ENCODE measurements at places on chromosomes 7 and 10.

DNA sequence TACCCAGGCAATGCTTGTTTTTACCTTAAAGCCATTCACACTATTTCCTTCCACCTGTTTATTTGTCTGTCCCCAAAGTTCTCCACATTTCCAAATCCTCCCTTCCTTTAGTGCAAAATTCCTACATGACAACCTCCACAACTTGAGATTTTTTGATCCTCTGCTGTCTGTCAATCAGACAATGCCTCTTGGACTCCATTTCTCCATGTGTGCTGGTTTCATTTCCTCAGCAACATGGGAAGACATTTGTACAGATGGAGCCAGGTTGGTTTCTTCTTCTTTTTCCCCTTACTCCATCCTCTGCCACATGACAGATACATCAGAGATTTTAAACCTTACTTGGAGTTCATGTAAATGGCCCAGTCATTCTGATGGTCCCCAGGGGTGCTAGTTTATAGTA, 19.1 kb upstream of the GIMAP2 start:
- DNase-seq, result no peak

DNA sequence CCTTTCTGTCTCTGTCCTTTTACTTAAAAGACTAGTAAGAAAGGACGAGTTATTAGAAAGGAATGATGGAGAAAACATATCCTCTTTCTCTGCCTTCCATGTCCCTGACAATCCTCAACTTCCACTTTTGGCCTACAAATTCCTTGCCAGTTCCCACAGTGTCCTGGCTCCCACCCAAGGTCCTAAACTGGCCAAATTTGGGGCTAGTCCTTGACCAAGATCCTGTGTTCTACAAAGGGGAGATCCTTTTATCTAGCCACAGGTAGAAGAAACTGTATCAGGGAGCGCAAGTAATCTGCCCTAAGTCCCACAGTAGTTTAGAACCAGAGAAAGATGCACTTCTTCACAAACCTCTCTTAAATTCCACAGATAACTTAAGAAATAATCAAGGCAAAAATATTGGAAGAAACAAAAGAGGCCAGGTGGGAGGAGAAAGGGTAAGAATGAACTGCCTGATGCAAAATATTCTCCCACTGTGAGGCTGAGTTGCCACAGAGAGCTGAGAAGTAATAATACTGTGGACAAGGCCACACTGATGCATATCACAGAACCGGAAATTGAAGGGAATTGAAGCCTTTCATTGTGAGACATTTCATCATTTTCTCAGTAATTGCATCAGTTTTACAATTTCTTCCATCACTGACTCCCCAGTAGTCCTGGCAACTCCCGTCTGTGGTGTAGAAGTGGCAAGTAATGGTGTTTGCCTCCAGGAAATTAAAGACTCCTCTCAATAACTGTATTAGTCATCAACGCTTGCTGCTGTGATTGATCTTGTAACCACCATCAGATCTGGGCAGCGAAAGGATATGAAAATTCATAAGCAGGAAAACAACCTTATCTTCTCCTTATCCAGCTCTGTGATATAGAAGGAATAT, 47.2 kb downstream of the DNAJC12 start:
- peak; percentile 69 for DNase-seq

GRCh38 chr10:9786101-9786500, 1231.6 kb upstream of the CELF2 start:
- DNase-seq, result peak; percentile 9

DNA sequence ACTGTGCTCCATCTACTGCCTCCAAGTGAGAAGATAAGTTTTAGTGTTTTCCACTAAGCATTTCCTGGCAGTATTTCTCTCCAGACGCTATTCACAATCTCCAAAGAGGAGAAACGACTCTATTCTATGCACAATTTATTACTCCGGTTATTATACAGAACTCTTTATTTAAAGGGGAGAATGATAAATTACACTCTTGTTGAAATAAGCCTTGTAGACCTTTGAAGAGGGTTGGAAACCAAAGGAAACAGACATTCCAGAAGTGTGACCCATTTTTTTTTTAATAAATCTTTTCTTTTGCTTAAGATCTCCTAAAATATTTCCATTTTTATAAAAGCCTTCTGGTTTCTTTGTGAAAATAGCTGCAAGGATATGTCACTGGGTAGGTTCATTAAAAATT, 76.1 kb upstream of the HDAC9 start:
- no peak for DNase-seq

- no peak for DNase-seq
These were observed 607 bp upstream of the GGCT start for GRCh38 chr7:30505174-30505697.

DNA sequence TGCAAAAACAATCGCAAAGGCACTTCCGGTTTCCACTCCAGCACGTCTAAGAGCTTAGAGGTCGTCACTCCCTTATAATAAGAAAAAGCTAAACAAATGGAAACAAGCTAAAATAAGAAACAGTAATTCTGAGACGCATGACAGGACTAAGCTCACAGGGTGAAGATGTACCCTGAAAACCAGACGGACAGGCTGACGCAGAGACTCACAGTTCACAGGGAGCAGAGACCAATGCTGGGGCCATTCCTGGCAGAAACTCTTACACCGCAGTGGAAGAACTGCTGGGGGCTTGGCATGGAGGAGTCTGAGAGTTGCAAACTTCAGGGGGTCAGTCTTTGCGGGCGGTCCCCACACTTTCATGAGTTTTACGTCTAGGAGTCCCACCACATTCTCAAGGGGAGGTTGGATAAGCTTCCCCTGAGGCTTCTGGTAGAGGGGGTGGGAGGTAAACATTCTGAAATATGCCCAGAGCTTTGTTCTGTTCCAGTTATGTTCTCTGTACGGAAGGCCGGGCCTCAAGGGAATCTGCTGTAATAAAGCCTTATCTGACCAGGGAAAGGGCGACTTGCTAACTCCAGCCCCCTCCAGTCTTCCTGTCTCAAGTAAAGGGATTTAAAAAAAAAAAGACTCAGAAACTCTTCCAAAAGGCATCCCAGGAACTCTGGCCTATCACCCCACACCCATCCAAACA, 47.8 kb downstream of the BRI3 start:
- no peak for DNase-seq

DNA sequence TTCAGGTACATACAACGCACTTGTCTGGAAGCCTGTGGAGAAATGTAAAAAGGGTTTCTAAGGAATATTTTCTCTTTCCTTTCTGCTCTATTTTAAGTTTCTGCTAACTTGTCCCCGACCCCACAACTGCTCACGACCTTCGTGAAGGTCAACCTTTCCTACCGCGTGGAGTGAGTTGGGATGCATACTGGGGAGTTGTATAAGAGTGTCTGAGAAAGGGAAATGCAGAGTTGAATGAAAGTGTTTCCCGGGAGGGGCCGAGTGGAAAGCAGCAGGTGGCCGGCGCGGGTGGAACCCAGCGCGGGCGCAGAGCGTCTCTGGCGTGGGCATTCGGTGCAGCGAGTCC, 17.9 kb upstream of the ACBD5 start:
- no peak for DNase-seq

DNA sequence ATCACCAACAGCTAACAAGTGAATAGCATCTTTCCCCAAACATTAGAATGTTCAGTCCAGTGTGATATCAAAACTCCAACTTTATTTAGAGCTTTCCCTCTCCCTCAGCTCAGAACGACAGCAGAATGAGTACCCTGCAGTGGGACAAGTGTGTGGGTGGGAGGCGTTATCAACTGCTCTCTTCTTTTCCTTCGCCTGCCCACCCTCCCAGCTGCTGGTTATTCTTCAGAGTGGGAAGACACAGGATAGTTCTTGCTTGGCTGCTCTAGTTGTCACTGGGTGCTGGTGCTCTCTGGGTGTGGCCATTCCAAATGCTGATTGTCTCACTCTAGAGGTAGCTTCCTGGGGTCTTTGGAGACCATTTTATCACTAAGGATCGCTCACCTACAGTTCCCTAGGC, 13.7 kb upstream of the FAM241B start:
- DNase-seq, result no peak

DNA sequence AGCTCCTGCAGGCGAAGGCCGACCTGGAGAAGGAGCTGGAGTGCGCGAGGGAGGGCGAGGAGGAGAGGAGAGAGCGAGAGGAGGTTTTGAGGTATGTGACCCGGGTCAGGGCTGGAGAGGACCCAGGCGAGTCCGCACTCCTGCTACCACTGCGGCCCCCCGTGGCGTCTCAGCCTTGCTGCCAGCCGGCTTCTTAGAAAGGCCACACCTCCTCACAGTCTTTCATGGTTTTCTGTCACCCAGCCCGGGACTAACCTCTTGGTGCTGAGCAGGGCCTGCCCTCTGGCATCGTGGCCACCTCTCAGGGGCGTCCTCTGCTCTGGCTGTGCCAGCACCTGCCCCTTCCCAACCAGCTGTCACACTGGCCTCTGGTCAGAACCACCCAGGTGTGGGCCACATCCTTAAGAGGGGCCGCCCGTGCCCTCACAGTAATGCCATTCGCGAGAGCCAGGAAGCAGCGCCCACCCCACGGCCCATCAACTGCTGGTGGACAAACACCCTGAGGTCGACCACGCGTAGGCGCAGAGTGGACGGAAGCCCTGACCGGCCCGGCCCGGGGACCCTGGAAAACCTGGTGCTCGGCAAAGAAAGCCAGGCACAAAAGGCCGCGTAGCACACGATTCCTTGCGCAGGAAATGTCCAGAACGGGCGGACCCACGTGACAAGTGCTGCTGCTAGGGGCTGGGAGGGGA, 34.4 kb downstream of the IQCE start:
- no peak for DNase-seq

DNA sequence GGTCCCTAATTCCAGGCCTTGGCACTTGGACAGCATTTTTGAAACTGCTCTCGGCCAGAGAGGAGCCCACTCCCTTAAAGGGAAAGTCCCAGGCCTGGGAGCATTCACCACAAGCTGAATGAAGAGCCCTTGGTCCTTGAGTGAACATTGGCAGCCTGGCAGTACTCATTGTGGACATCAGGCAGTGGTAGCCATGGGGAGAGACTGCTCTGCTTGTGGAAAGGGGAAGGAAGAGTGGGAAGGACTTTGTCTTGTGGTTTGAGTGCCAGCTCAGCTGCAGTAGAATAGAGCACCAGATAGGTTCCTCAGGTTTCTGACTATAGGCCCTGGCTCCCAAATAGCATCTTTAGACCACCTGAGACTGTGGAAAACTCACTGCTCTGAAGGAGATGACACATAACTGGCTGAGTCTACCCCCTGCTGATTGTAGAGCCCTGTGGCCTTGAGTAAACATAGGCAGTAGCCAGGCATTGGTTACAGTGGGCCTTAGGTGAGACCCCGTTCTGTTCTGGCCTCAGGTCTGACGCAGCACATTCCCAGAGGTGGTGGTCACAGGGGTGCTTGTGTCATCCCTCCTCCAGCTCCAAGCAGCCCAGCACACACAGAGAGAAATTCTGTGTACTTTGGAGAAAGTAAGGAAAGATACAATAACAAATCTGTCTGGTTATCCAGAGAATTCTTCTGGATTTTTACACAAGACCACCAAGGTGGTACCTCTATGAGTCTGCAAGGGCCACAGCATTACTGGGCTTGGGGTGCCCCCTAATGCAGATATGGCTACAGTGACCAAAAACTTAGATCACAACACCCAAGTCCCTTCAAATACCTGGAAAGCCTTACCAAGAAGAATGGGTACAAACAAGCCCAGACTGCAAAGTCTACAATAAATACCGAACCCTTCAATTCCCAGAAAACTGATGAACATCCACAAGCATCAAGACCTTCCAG, 153.8 kb downstream of the GNAI1 start:
- no peak for DNase-seq

- DNase-seq, result peak; percentile 54
These were observed 243.0 kb downstream of the BICC1 start for GRCh38 chr10:58755677-58756076.

DNA sequence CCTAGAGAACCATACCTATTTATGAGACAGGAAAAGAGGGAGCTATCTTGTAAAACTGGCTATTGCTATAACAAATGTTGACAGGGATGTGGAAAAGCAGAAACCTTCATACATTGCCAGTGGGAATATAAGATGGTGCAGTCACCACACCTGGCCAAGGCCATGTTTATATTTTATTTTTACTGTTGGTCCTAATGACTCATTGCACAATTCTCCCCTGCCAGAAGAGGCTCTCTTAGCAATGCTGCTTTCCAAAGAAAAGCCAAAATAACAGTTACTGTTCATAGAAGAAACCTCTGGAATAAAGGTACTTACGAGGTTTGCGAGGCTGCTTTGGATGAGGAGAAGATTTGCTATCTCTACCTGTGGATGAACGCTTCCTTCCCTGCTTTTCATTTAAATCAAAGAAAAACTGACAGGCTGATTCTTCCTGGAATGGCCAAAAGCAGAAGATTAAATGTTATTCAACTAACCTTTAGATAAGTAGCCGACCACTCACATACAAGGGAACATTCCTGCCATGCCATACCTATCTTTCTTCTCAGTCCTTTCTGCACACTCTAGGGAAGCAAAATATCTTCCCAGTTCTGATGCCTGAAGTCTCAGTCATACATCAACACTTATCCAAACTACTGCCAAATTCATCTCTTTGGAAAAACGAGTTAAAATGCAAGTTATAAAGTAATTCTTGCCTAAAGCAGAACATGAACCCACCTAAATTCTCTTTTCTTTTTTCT, 16.3 kb upstream of the CHUK start:
- DNase-seq, result no peak

GRCh38 chr7:135263321-135263970, 29.8 kb downstream of the STRA8 start:
- no peak for DNase-seq

- DNase-seq, result no peak
These were observed 66.0 kb downstream of the CHCHD3 start for GRCh38 chr7:133015888-133016287.

DNA sequence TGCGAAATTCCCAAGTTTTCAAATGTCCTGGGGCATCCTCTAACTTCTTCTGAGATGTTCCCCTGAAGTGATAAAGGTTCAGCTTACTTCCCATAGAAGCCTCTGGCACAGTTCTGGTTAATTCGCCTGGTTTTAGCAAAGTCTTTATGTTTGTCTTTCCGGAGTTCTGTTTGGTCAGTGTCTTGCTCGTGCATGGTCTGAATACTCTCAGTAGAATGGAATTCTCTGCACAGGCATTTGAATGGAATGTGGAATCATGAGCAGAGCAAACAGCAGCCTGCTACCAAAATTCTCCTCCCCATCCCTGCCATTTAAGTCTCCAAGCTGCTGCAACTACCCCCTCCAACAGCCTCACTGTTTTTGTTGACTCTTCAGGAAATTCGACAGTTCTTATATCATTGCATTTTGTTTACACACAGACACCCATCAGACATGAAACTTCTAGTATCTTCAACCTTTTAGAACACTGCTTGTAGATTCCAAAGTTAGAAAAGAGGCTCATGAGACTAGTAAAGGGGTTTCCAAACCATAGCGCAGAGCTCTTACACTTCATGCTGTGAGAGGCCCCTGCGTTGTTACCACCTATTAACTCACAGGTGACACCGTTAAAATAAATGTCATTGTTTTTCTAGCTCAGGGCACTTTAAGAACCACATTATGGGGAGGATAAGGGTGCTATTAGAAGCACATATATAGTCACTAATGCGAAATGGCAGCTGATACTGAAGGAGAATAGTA, 129.7 kb downstream of the PLCE1 start:
- peak; percentile 41 for DNase-seq

DNA sequence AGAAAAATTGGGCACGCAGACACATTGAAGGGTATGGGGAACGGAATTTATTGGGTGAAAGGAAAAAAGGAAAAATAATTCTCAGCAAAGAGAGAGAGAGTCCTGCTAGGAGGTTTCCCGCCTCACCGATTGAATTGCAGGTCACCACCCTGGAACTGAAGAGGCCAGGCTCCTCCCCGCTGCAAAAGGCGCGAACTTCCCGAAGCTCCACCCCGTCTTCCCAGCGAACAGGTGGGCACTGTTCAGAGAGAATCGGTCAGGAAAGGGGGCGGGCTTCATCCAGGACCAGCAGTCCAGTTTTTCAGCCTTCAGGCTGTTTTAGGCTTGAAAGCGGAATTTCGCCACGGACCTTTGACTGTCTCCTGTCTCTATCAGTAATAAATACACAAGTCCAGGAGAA, 27.3 kb upstream of the CADPS2 start:
- no peak for DNase-seq
